M059J (cell line): ENCODE measurements at places on chromosomes 13 and 19. TPM values are rescaled to one million over a fixed set of nuclear protein-coding genes. Genes with fewer than 3 reads are reported as not detected.

FFAR3 gene
- total RNA-seq = not detected in 2 replicates

ZNF28 gene
- 26.6 and 30.6 TPM in 2 replicates for total RNA-seq

SIGLECL1 gene
- not detected in 2 replicates for total RNA-seq

MYO16 gene
- total RNA-seq = not detected in 2 replicates

MAP1S gene
- 16.8 and 17.0 TPM in 2 replicates for total RNA-seq

FUT2 gene
- not detected in 2 replicates for total RNA-seq

CGB5 gene
- 7.3 and 8.1 TPM in 2 replicates for total RNA-seq

KLK15 gene
- not detected in 2 replicates for total RNA-seq

TJP3 gene
- 0.30 and 0.49 TPM in 2 replicates for total RNA-seq

COX6B1 gene
- 635 and 1,532 TPM in 2 replicates for total RNA-seq

ZNF132 gene
- 4.8 and 4.9 TPM in 2 replicates for total RNA-seq

MRPL34 gene
- total RNA-seq = 73.2 and 83.3 TPM in 2 replicates

ASF1B gene
- 117 and 169 TPM in 2 replicates for total RNA-seq

DMKN gene
- 6.7 and 34.4 TPM in 2 replicates for total RNA-seq

ZNF737 gene
- total RNA-seq = 0.20 and 0.27 TPM in 2 replicates

SCGB2B2 gene
- 0.07 TPM in 1 of 2 replicates, not detected in the other for total RNA-seq

TMEM59L gene
- 0.05 TPM in 1 of 2 replicates, not detected in the other for total RNA-seq

CNFN gene
- total RNA-seq = 3.8 TPM in 1 of 2 replicates, not detected in the other

IQCN gene
- 0.10 TPM in 1 of 2 replicates, not detected in the other for total RNA-seq

CCDC9 gene
- 2.1 and 6.0 TPM in 2 replicates for total RNA-seq

LILRB4 gene
- not detected in 2 replicates for total RNA-seq

SLC7A9 gene
- total RNA-seq = not detected in 2 replicates

C3 gene
- 4.0 and 5.2 TPM in 2 replicates for total RNA-seq

ANGPTL4 gene
- total RNA-seq = 0.27 and 0.91 TPM in 2 replicates

CEACAM4 gene
- total RNA-seq = not detected in 2 replicates

CPT1C gene
- total RNA-seq = 21.1 and 26.7 TPM in 2 replicates

NLRP9 gene
- total RNA-seq = not detected in 2 replicates

ATP8B3 gene
- 5.8 and 6.4 TPM in 2 replicates for total RNA-seq

UBE2L5 gene
- total RNA-seq = not detected in 2 replicates

C19orf67 gene
- not detected in 2 replicates for total RNA-seq

C1QTNF9B gene
- not detected in 2 replicates for total RNA-seq

CCDC70 gene
- total RNA-seq = 0.34 TPM in 1 of 2 replicates, not detected in the other

LGALS7B gene
- total RNA-seq = not detected in 2 replicates
